ENCODE measurements at places on chromosomes 5 and 9.

- no peak for DNase-seq
These were observed 685.1 kb upstream of the DMAC1 start for GRCh38 chr9:8484597-8485191.

- DNase-seq = peak; percentile 57
These were observed 82.1 kb upstream of the IL33 start for GRCh38 chr9:6133346-6134063.

- no peak for DNase-seq
These were observed 345.4 kb downstream of the FBXL17 start for GRCh38 chr5:108036482-108036881.

GRCh38 chr5:94802450-94802849 is 184.0 kb downstream of the SLF1 start:
- no peak for DNase-seq

DNA sequence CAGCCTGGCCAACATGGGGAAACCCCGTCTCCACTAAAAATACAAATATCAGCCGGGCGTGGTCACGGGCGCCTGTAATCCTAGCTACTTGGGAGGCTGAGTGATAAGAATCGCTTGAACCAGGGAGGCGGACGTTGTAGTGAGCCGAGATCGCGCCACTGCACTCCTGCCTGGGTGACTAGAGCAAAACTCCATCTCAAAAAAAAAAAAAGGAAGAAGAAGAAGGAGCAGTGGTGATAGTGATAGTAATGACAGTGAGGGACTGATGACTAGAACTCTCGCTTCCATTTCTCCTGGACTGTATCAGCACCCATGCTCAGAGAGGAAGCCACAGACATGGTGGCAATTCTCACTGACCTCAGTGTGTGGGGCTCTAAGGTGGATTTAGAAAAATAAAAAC is 52.6 kb upstream of the CLINT1 start:
- no peak for DNase-seq

- peak; percentile 99 for DNase-seq
These were observed 407.4 kb downstream of the BRINP1 start for GRCh38 chr9:118961857-118962256.

DNA sequence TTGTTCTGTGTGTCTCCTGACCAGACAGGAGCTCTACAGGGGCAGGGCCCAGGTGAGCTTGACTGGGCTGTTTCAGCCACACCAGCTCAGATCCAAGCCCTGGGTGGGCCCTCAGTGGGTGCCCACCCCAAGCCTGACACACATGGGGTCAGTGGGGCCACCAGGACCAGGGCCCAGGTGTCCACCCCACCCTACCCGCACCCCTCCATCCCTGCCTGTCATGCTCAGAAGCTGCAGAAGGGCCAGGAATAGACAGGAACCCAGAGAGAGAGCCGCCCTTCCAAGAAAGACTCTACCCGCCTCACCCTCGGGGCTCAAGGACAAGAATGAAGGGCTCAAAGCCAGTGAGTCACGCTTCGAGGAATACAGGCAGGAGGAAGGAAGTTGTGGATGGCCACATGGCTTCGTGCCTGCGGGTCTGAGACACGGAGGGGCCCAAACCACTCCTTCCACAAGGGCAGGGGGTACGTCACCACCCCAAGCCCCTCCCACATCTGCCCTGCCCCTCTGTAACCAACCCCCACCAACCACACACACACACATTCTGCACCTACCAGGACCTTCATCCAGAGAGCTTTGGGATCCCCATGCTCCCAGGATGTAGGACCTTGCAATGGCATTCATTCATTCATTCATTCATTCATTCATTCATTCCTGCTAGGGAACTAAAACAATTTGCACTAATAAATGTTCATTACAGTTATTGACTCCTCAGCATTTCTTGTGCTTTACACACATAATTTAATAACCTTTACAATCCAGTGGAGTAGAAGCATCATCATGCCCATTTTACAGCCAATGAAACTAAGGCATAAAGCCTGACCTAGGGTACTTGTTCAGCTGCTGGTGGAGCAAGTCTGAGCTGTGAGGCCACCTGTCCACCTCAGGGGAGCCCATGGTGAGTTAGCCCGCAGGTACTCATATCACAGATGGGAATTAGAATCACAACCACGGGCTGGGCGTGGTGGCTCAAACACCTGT is 55.9 kb upstream of the STXBP1 start:
- peak; percentile 81 for DNase-seq

DNA sequence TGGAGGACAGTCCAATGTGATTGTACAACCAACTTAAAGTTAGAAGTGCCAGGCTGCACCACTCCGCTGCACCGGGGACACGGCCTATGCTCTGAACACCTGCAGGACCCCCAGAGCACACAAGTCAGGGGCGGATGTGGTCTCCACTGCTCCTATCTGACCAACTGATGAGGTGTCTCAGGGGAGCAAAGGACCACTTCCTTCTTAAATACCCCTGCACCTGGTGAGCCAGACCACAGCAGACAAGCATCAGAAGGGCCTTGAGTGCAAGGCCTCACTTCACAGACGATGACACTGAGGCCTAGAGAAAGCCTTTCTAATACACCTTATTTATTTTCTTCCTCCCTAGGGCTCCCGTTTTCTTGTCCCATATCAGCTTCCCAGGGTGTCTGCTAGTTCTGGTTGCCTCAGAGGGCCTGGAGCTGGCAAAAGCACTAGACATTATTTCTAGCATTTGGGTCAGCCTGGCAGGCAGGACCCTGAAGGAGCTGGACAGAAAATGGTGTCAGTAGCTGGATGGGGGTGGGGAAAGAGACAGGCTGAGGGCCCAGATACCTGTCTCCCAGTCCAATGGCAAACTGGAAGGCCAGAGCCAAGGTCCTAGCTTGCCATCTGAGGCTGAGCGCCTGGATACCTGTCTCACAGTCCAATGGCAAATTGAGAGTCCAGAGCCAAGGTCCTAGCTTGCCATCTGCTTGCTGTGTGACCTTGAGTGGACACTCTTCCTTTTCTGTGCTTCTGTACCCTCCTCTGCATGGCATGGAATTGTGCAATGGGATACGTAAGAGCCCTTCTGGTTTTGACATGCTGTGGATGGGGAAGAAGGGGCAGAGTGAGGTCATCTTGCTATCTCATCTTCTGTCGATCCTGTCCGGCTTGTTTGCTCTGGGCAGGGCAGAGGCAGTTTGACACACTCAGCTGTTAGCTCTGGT is 9.0 kb downstream of the CCDC69 start:
- no peak for DNase-seq

DNA sequence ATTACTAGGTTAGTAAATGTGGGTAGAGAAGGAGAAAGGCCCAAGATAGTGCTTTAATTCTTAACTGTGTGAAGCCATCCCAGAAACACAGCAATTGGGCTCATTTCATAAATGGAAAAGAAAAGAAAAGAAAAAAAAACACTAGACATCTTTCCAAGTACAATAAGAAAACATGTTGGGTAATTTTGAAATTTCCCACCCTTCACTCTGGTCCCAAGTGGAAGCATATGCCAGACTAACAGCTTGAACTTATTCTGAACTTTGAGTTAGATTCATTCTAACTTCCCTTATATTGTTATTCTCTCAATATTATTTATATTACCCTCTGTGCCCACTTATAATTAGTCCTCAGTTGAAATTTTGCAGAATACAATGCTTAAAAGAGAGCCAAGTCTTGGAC is 113.4 kb upstream of the GHR start:
- DNase-seq = no peak

GRCh38 chr5:16685069-16685468 is 68.3 kb upstream of the RETREG1 start:
- no peak for DNase-seq

GRCh38 chr9:130936285-130937117 is 2.5 kb downstream of the FIBCD1 start:
- peak; percentile 12 for DNase-seq

GRCh38 chr9:29212397-29213387 is 1639.4 kb upstream of the C9orf72 start:
- DNase-seq = no peak

GRCh38 chr5:56729488-56729887 is 85.9 kb upstream of the MAP3K1 start:
- no peak for DNase-seq

DNA sequence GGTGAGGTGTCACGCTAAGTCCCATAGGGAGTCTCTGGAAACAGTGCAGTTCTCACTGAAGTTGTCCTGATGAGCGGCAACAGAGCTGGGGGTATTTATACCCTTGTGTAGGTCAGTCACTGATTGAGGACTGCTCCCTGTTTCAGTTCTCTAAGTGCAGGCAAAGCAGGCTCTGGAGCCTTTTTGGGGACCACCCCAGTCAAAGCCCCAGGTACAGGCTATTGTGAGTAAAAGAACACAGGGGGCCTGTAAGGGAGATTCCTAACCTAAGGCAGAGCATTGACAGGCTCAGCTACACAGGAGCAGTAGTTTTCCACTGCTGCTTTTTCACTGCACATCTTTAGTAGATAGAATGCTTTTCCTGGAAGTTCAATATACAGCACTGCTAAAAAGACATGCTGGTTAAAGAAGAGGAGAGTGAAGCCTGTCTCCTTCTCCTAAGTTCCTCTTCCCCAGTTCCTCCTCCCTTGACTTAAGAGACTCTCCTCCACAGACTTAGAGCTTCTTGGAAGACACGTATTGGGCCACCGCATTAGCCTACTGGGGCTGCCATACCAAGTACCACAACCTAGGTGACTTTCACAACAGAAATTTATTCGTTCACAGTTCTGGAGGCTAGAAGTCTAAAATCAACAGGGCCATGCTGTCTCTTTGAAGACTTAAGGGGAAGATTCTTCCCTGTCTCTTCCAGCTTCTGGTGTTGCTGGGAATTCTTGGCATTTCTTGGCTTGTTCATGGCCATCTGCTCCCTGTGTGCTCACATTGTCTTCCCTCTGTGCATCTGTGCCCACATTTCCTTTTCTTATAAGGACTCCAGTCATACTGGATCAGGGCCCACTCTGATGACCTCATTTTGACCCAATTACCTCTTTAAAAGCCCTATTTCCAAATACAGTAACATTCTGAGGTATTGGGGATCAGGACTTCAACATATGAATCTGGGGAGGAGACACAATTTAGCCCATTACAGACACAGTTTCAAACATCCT is 221.0 kb downstream of the ESM1 start:
- no peak for DNase-seq

DNA sequence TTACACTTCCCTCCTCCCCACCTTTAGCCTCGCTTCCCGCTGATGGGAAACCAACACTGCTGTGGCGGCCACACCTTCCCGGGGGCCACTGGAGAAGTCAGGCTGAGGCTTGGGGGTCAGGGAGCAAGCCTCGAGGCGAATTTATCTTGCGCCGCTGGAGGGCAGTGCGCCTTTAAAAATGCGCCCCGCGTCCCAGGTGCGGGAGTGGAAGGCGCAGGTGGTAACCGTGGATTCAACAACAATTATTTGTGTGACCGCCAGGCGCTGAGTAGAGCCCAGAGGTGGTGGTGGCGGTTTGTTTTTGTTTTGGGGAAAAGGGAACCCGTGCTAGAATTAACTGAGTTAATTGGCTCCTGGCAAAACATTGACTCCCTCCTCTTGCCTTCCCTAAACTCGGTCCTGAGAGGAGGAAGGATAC is 1.1 kb downstream of the CFAP77 start:
- peak; percentile 14 for DNase-seq

GRCh38 chr9:35845824-35846771 is 17.1 kb downstream of the TMEM8B start:
- DNase-seq = no peak

GRCh38 chr9:68949271-68950000 is 64.5 kb downstream of the PRKACG start:
- DNase-seq = no peak

DNA sequence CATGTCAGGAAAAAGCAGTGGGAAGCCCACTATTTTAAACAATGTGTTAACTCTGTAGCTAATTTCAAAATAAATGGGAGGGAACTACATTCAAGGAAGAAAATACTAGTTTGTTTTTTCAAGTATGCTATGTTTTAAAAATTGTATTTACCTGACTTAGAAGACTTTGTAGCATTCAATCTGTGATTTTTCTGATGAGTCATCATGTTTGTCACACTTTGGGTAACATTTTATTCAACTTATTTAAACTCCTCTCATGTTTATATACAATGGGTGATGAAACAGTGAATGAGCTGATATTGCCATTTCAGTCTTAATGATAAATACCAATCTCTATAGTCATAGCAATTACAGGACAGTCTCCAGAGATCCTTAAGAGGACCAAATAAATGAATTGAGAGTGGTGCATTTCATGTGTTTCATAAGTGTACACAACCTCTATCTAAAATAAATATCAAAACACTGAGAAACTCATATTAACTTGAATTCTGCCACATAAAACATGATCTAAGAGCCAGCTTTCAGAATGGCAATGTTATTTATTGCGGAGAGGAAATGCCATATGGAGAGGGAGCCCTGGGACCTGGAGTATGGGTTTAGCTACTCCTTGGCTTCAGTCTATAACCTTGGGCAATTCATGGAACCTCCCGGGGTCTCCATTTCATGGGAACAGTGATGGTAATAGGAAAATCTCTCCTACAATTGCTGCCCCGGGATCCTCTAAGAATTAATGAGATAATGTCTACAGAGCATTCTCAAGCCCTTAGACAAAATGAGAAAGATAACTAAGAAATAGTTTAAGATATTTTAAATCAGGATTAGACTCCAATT is 913.9 kb downstream of the TLE4 start:
- no peak for DNase-seq

- DNase-seq = peak; percentile 24
These were observed 162.5 kb upstream of the KIF2A start for GRCh38 chr5:62143268-62144229.

DNA sequence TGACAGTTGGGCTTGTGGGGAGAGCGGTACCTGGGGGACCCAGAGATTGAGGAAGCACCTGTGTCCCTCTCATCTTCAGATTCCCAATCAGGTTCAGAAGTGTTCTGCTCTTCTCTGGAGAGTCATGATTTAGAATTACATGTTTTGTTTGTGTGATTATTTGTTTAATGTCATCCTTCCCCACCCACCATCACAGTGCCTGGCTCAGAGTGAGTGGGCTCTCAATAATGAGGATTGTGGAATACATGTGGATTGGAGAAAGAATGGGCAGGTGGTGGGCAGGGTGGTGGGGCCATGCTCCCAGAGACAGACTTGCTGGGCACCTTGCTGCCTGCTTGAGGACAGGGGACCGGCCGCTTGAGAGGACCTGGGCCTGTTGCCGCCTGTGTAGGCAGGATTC is 88.0 kb downstream of the PPARGC1B start:
- DNase-seq = no peak

Data from kidney glomerular epithelial cell (primary cell).